ENCODE measurements at places on chromosomes 11 and 22. TPM values are rescaled to one million over a fixed set of nuclear protein-coding genes. Genes with fewer than 3 reads are reported as not detected.

Gene SYCE3
- not detected for total RNA-seq

Gene P4HA3
- 48.3 TPM for total RNA-seq

Gene BRSK2
- total RNA-seq: 6.0 TPM

Gene SCGB2A2
- not detected for total RNA-seq

Gene CASP5
- not detected for total RNA-seq

Gene PLEKHA7
- 46.8 TPM for total RNA-seq

Gene NDUFS8
- total RNA-seq: 251 TPM

Gene GRK3
- 3.4 TPM for total RNA-seq

Gene CLMP
- 26.6 TPM for total RNA-seq

Gene SMTNL1
- total RNA-seq: not detected

Gene PLAAT4
- 3.8 TPM for total RNA-seq

Gene DDI1
- not detected for total RNA-seq

Gene OR2AT4
- total RNA-seq: not detected

Gene KIF18A
- 18.9 TPM for total RNA-seq

Gene SMIM38
- not detected for total RNA-seq

Gene PKDREJ
- not detected for total RNA-seq

Gene SLCO2B1
- total RNA-seq: 3.6 TPM

Gene HOATZ
- not detected for total RNA-seq

Gene GRAP2
- not detected for total RNA-seq

Gene CNIH2
- 2.6 TPM for total RNA-seq

Gene TIGD3
- total RNA-seq: 0.90 TPM

Gene MUC5AC
- 1.8 TPM for total RNA-seq

Gene TEAD1
- 45.9 TPM for total RNA-seq

Gene CRYBB2
- not detected for total RNA-seq

Gene NAALAD2
- not detected for total RNA-seq

Gene LARGE1
- total RNA-seq: 5.0 TPM

Gene C22orf31
- not detected for total RNA-seq

Gene OR5P2
- not detected for total RNA-seq

Gene MCHR1
- not detected for total RNA-seq

Gene TRIM48
- total RNA-seq: not detected

Gene OR5AS1
- not detected for total RNA-seq

Gene ELF5
- not detected for total RNA-seq

Gene PTPRJ
- 60.3 TPM for total RNA-seq

Gene POU2AF2
- total RNA-seq: not detected

Gene CRYBB3
- not detected for total RNA-seq

Gene KRTAP5-4
- not detected for total RNA-seq

Gene FAM227A
- total RNA-seq: 1.0 TPM

Gene CNTF
- 1.4 TPM for total RNA-seq

Gene OR8D4
- total RNA-seq: not detected

Gene MB
- total RNA-seq: 6.8 TPM

Gene SYT13
- total RNA-seq: 6.5 TPM

Gene TMEM132A
- total RNA-seq: 92.5 TPM

Gene CREB3L1
- total RNA-seq: 3.7 TPM

Gene MEI1
- not detected for total RNA-seq

Gene SUSD2
- 76.7 TPM for total RNA-seq

Gene CD59
- 972 TPM for total RNA-seq

Gene RFPL2
- total RNA-seq: 0.16 TPM

Gene TMEM25
- 0.68 TPM for total RNA-seq

Gene PAFAH1B2
- 30.5 TPM for total RNA-seq

Gene OR52N4
- not detected for total RNA-seq

Gene CCDC116
- total RNA-seq: not detected

Gene ANKK1
- total RNA-seq: not detected

Gene OR10G7
- total RNA-seq: not detected
